Bone marrow (tissue), 2 donors: ENCODE measurements at places on chromosomes 3 and 15.

DNA sequence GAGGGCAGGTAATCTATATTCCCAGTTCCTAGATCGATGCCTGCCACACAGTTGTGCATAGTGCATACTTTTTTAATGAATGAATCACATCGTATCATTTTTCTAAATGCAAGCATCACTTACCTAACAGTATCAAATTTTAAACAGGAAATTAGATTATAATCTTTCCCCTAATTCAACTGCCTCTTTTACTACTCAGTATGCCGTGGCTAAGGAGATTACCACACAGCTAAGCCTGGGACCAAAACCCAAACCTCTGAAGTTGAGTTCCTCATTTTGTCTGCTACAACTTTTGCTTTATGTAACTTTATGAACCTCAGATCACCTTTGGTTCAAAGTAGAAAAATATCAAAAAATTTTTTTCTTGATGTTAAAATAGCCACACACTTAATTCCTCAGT lies 53.2 kb upstream of the FNDC3B start:
- peak; percentile 43 for DNase-seq

GRCh38 chr3:133928136-133928893 lies 32.6 kb upstream of the RAB6B start:
- no peak for DNase-seq

GRCh38 chr3:82002986-82003642 lies 241.7 kb upstream of the GBE1 start:
- no peak for DNase-seq

GRCh38 chr15:63573533-63573932 lies 23.7 kb upstream of the FBXL22 start:
- DNase-seq, result no peak

DNA sequence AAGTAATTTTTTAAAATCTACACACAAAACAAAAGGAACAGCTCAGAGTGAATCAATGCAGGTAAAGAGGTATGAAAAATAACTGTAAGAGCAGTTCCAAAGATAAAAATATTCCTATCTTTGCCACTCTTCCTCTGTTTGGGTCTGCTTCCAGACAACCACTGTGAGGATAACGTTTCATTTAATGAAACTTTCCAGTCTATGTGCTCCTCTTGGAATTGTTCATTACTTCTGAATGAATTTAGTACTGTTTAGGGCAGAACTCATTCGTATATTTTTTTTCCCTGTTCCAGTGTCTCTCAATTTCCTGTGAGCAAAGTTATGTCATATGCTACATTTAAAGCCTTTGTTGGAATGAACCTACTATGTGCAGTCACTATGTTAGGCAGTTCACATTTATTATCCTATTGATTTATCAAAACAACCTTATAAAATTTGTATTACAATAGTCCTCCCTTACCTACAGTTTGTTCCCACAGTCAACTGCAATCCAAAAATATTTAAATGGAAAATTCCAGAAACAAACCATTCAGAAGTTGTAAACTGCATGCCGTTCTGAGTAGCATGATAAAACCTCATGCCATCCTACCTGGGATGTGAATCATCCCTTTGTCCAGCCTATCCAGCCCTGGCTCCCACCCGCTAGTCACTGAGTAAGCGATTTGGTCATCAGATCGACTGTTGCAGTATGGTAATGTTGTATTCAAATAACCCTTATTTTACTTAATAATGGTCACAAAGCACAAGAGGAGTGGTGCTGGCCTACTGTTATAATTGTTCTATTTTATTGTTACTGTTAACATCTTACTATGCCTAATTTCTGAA lies 98.1 kb downstream of the TMCC1 start:
- DNase-seq, result no peak

GRCh38 chr3:194082743-194083636 lies 53.0 kb upstream of the HES1 start:
- DNase-seq, result no peak

GRCh38 chr3:185582871-185583270 lies 3.2 kb upstream of the SENP2 start:
- DNase-seq, result peak; percentile 6

GRCh38 chr15:64599226-64599625 lies 138.8 kb downstream of the ZNF609 start:
- DNase-seq, result no peak

DNA sequence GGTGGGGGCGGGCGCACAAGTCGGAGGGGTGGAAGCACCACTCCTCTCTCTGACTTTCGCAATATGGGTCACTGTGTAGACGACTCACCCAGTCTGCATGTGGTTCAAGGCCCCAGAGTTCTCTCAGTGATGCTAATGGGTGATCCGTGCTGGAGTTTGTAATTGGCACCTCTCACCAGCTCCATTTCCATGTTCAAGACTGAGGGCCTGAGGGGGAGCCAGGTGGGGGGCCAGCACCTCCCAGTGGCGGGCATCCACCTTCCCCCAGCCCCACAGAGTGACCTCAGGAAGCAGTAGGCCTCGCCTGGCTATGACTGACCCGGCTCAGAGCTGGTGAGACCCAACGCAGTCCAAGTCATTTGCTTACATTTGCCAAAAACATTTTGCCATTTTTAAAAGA lies 230.0 kb upstream of the ST8SIA2 start:
- DNase-seq, result no peak
